ENCODE measurements at places on chromosomes 6 and 20.

DNA sequence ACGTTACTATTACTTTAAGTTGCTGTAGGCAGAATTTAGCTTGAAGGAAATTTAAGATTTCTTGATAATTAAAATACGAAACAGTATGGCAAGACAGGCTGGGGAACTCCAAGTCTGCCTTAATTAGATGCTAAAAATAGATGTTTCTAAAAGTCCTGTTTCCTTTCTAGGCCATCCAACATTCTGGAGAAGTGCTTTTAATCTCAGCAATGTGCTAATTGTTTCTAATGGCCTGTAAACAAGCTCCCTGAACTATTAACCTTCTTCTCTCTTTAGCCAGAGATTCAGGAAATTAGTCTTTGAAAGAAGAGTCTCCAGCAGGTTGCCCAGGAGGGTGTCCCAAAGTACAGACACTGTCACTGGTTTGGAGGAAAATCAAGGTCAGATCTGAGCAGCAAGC, 677.3 kb upstream of the AGPAT4 start:
- no peak for DNase-seq

DNA sequence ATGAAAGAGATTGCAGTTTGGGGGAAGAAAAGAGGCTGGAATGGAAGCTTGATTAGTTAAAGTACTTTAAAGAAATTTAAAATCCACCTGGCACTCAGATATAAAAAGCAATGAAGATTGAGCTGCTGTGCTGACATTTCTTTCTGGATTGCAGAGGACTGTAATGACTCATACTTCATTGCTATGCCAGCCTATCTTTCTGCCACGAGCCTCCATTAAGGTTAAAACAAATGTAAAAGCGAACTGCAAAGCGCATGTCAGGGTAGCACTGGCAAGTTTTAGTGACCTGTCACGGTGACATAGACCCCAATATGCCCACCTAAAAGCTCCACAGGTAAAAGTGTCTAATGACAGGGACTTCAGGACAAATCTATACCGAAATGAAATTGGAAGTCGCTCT, 449.6 kb downstream of the C6orf118 start:
- no peak for DNase-seq

DNA sequence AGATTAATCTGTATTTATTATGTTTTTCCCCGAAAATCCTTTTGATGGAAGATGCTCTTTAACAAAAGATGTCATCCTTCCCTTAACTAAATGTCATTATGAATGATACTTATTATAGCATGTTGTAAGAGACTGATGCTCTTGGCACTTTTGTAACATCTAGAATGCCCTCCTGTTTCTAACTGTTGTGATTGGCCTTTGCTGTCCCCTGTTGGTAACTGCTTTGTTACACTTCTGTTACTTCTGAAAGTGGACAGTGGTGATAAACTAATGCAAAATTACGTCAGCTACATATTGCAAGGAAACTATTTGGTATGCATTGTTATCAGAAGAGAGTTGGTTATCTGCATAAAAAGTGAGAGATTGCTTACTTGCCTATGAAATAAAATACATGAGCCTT, 5.8 kb downstream of the TTK start:
- DNase-seq: no peak

DNA sequence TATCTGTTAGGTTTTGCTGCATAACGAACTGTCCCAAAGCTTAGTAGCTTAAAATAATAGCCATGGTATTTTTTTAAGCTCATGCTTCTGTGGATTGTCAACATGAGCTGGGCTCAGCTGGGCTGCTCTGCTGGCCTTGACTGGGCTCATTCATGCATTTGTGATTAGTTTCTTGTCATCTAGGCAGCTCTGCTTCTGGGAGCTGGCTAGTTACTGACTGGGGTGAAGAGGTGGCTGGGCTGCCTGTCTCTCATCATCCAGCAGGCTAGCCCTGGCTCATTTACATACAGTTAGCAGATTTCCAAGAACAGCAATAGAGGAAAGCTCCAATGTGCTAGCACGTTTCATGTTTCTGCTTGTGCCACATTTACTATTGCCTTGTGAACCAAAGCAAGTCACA, 165.1 kb upstream of the PCSK2 start:
- no peak for DNase-seq

- DNase-seq: no peak
Observed at GRCh38 chr6:100944644-100945043, 63.5 kb upstream of the ASCC3 start.

DNA sequence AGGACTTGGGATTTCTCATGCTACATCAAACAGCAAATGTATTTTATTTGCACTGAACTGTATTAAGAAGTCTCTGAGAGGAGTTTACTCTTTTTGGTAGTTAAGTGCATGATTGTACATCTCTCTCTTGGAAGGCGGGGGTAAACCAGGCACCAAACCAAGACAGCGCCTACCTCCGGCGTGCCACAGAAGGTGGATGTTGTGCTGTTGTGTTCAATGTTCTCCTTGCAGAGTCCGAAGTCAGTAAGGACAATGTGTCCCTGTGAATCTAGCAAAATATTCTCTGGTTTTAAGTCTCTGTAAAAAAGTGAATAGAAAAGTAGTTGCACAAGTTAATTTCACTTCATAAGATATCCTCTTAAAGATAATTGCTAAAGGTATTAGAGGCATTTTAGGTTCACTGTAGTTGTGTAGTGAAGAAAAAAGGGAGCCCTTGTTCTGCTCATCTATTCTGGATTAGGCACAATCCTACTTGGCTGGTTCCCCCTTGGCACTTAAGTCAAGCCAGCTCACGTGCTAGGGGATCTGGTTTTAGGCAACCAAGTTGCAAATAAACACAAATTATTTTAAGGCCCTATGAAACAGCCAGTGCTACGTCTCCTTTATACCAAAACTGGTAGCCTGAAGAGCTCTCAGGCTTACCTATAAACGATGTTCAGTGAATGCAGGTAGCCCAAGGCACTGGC, 119.7 kb upstream of the SLC2A12 start:
- no peak for DNase-seq

DNA sequence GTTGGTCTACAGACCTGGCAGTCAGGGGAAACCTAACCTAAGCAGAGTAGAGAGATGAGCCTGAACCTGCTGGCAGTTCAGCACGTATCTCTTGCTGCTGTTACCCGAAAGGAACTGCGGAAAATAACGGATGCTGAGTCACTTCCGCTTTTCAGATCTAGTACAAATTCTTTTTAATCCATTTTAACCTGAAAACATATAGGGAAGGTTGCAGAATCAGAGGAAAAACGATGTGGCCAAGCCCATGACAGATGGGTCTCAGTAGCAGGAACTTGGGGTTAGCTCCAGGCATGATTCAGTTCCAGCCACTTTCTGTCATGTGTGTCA, 351.9 kb upstream of the PRND start:
- DNase-seq: peak; percentile 73

- DNase-seq: no peak
Observed at GRCh38 chr20:54707801-54708200, 232.4 kb downstream of the DOK5 start.

DNA sequence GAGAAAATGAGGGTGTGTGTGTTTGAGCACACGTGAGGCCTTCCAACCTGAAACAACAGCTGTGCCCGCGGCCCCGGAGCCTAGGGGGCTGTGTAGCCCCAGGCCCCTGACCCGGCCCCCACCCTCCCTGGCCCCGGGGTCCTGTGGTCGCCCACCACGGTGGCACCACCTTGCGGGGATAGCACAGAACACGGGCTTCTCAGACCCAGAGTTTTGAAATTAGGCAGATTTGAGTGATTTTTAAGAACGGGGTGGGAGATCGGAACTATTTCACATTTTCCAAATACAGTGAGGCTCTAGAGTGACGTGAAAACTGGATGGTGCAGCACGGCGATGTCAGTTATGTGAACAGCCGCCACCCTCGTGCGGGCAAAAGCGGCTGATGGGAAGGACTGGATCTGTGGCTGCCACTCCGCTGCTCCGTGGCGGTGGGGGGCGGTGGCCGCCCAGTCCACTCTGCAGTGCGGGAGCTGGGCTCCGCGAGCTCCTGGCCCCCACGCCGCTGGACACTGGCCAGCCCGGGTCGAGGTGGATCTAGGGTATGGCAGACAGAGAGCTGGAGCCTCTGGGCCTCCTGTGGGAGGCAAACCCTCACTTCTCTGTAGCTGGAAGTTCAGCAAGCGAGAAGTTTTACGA, 17.3 kb upstream of the BHLHE23 start:
- no peak for DNase-seq

- DNase-seq: no peak
Observed at GRCh38 chr20:57243480-57244220, 22.8 kb downstream of the BMP7 start.

GRCh38 chr20:57087102-57087501, 179.3 kb downstream of the BMP7 start:
- no peak for DNase-seq

- no peak for DNase-seq
Observed at GRCh38 chr20:8402798-8403197, 270.7 kb downstream of the PLCB1 start.

GRCh38 chr6:89611666-89612065, 26.9 kb downstream of the LYRM2 start:
- DNase-seq: no peak

GRCh38 chr6:109336221-109336961, 45.9 kb downstream of the CD164 start:
- DNase-seq: no peak

DNA sequence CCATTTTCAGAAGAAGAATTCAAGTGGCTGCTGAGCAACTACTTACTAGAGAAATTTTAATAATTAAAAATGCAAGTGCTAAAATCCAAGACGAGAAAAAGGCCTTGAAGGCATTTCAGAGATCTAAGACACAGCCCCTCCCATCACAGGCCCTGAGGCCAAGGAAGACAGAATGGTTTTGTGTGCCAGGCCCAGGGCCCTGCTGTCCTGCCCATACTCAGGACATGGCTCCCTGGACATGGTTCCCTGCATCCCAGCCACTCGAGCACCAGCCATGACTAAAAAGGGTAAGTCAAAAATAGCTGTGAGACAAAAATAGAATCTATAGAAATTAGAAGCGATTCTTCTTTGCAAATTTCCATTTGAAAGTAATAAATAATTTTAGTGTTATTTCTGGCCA, 364.9 kb downstream of the COL12A1 start:
- no peak for DNase-seq

DNA sequence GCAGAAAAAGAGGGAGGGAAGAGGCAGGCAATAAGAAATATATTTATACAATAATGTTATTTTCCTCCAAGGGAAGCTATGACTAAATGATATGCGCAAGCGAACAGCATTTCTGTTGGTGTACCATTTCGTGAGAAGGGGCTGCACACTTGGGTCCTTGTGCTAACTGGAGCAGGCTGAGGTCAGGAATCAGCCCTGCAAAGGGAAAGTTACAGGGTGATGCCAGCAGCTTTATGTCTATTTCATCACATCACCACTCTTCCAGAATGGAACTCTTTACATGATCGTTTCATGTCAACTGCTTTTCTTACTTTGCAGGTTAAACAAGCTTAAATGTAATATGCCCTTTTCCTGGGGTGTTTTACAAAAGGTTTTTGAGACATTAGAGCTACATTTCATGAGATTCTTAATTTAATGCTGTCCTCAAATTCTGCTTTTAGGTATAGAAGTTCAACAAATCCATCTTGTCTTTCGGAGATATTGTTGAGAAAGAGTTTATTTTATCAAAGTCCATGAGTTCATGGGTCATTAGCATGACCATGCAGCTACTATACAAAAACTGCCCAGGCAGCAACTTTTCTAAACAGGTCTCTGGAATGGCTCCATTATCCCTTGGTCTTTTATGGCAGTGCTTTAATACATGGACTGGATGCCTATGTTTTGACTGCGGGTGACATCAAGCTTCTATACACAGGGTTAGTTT, 443.8 kb downstream of the TENT5A start:
- no peak for DNase-seq

DNA sequence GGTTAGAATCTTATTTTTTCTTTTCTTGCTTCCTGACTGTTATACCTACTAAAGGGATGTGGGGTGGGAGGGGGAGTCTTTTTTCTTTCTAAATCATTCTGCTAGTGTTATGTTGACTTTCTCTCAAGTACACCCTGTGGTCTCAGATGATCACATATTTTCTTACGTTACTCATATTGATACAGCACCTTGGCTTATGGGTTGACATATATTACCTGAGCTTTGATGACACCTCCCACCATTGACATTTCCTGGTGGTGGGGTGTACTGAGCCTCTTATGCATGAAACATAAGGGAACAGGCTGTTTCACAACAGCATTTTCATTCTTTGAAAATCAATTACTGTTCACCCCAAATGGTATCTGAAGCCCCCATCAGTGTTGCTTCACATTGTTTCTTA, 169.8 kb downstream of the MMS22L start:
- DNase-seq: peak; percentile 60

DNA sequence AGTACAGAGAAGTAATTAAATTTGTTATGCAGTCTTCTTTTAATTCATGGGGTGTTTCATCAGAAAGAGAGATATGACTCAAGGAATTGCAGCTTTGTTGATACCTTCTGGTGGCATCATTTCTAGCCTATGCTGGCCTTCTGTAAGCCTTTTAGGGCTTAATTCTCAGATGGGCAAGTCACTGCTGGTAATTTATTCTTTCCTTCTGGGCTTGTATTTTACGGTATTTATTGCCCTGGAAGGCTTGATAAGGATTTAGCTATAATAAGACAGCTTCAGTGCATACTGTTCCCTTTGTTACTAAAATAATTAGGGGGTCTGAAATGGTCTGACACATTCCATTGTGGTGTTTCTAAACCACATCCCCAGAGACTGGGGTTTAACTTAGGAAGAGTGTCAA, 57.9 kb upstream of the EMILIN3 start:
- DNase-seq: no peak

GRCh38 chr6:27494987-27495385, 22.1 kb upstream of the ZNF184 start:
- DNase-seq: no peak

DNA sequence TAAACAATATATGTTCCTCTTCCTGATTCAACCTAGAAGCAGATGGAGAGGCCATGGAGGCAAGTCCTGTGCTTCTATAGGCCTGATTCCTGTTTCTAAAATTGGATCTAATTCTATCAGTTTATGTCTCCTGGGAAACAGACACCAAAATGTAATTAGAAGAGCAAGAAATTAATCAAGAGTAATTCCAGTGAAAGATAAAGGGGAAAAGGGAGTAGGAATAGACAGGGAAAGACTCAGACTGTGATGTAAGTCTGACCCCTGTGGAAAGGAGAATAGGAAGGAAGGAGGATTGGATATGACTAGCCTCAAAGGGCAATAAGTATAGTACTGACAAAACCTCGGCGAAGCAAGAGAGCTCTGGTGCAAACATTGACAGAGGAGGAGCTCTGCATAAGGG, 33.9 kb upstream of the FBXO30 start:
- DNase-seq: no peak

DNA sequence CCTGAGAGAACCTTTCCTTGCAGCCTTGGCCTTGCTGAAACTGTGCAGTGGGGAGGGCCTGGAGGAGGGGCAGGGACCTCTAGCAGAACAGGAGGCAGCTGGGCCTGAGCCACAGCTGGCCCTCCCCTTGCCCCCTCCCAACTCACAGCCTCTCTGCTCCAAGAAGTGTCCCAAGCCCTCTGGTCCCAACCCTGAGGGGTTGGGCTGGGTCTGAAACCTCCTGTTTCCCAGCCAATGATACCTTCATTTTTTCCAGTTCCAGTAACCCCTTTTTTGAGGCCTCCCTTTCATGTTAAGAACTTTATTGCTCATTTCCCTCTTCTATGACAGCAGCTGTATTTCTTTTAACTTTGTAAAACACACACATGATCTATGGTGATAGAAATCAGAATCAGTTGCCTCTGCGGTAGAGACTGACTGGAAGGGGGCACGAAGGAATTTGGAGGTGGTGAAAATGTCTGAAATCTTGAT, 17.9 kb upstream of the ARMC12 start:
- peak; percentile 61 for DNase-seq

GRCh38 chr6:14660806-14661579, 543.4 kb downstream of the CD83 start:
- peak; percentile 62 for DNase-seq
